ENCODE measurements at places on chromosomes 5 and 9. TPM values are rescaled to one million over a fixed set of nuclear protein-coding genes. Genes with fewer than 3 reads are reported as not detected.

Gene LPAR1
- total RNA-seq: 85.1 TPM

Gene ABL1
- total RNA-seq: 62.8 TPM

Gene WDR38
- total RNA-seq: not detected

DNA sequence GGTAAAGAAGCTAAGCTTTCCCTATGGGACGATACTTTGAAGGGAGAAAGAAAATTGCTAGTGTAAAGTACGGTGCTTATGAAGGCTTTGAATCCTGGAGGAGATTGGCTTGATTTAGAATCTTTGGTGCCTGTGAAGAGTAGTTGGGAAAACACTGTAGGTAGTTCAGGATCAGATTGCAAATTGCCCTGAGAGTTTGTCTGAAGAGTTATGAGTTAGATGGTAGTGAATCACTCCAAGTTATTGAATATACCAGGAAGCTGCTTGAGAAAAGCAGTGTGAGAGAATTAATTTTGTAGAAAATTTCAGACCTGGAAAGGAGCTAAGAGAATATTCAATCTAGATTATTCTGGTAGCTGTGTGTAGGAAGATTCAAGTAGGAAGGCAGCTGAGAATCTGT is 11.5 kb downstream of the MAN2A1 start:
- DNase-seq: no peak

- DNase-seq: no peak
Observed at GRCh38 chr5:96410013-96410412, 23.0 kb downstream of the PCSK1 start.

GRCh38 chr5:121870489-121870888 is 18.8 kb downstream of the FTMT start:
- DNase-seq: no peak

DNA sequence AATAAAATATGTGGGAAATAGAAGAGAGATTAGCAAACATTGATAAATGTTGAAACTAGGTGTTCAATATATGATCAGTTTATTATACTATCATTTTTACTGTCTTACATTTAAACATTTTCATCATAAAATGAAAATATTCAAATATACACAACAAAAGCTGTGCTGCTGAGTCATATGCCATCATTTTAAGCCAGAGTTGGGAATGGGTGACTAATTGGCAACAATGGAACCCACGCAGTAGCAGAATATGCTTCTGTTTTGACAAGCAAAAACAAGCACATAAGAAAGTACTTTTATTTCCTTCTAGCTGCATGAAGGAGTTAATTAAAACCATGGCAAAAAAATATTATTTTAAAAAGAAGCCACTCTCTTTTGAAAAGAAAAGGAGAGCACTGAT is 340.0 kb upstream of the EDIL3 start:
- no peak for DNase-seq

- DNase-seq: no peak
Observed at GRCh38 chr5:26622947-26623346, 415.4 kb downstream of the CDH9 start.

DNA sequence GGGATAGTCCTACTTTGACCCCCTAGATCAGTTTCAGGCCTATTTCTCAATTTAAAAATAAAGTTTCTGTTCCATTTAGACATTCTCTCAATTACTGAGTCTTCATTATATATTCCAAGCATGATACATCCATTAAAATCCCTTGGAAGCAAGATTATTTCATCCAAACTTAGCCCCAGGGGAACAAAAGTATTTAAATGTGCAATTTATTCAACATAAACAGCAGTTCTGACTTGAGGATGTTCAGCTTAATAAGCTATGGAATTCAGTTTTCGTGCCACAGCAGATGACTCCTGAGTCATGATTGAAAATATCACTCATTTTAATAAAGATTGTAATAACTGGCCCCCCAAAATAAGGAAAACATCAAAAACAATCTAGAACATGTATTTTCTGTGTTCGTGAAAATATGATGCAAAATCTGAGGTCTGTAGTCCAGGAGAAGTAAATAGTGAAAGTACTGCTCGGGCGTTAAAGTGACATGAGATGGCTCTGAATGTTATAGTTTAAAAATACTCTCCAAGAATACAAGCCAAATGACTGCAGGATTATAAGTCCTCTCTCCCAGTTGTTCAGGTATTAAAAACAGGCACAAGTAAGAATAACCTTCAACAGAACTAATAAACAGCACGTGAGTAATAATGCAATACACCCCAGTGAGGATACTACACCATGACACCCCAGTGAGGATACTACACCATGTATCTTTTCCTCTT is 67.1 kb downstream of the RETREG1 start:
- DNase-seq: no peak

DNA sequence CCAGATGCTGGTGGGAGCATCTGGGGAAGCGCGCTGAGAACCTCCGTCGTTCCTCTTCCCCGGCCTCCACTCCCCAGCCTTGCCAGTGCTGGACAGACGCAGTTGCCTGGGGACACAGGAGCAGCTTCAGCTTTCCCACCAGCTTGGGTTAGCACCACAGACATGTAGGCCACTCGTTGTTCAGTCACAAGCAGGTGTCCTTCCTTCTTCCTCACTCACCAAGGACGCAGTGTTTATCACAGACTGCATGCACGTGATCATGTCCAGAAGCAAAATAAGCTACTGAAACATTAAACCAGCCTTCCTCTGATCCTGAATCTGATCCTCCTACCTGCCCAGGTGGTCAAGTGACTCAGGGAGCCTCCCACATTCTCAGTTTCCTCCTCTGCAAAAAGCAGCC is 232.9 kb downstream of the SYK start:
- no peak for DNase-seq
